ENCODE measurements at places on chromosomes 4 and X. TPM values are rescaled to one million over a fixed set of nuclear protein-coding genes. Genes with fewer than 3 reads are reported as not detected.
A peak's percentile ranks its signal among the peaks of the same experiment; 100 is the strongest.

PRDM8 gene
- total RNA-seq = 1.2 TPM

CFAP99 gene
- not detected for total RNA-seq

CYSLTR1 gene
- 0.92 TPM for total RNA-seq

VCX3A gene
- total RNA-seq = not detected

KDR gene
- 23.2 TPM for total RNA-seq

ITGB1BP2 gene
- 105 TPM for total RNA-seq

GLUD2 gene
- 1.5 TPM for total RNA-seq

CXCR3 gene
- 0.32 TPM for total RNA-seq

SPOCK3 gene
- total RNA-seq = not detected

SCRG1 gene
- total RNA-seq = 0.76 TPM

CXCL3 gene
- total RNA-seq = 0.16 TPM

TMEM144 gene
- 12.6 TPM for total RNA-seq

HPGDS gene
- total RNA-seq = 3.1 TPM

- no peak for DNase-seq
Observed at GRCh38 chr4:159428975-159429692, 326.3 kb downstream of the RAPGEF2 start.

DNA sequence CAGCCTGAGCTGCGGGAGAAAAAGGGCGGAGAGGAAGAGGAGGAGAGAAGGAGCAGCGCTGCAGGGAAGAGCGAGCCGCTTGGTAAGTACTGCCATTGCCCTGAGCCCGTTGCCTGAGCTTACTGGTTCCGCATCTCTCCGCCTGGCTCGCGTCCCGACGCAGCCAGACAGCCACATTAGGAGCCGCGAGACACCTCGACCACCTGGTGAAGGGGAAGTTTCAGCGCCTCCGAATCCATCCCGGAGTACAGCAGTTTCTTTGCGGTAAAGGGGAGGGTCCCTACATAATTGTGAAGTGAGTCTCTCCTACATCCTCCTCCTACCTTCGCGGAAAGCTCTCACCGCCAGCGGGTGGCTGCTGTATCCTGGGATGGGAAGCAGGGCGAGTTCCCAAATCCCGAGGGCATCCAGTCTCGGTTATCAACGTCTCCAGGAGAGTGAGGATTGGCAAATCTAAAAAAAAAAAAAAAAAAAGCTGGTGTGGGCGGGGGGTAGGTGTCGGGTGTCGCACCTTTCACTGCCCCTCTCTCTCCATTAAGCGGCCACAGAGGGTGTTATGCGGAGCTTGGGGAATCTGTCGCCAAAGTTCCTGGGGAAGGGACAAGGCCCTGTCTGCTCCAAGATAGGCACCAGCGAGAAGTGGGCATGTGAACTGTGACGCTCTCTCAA lies 7.9 kb downstream of the TBX22 start:
- no peak for DNase-seq

DNA sequence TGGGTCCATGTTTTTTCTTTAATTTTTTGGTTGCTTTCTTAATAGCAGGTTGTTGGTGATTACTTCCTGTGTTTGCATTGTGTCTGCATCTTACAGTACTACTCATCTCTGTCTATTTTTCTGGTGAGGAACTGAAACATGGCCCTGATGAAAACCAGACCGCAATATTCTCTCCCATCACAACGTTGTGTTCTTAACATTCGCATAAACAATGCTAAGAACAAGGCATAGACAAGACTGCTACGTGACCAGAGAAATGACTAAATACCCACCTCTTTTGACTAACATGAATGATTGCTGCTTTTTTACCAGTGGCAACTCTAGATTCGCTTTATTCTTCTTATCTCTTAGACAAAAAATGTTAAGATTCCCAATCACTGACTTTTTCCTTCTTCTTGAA lies 179.1 kb downstream of the GC start:
- DNase-seq = no peak

DNA sequence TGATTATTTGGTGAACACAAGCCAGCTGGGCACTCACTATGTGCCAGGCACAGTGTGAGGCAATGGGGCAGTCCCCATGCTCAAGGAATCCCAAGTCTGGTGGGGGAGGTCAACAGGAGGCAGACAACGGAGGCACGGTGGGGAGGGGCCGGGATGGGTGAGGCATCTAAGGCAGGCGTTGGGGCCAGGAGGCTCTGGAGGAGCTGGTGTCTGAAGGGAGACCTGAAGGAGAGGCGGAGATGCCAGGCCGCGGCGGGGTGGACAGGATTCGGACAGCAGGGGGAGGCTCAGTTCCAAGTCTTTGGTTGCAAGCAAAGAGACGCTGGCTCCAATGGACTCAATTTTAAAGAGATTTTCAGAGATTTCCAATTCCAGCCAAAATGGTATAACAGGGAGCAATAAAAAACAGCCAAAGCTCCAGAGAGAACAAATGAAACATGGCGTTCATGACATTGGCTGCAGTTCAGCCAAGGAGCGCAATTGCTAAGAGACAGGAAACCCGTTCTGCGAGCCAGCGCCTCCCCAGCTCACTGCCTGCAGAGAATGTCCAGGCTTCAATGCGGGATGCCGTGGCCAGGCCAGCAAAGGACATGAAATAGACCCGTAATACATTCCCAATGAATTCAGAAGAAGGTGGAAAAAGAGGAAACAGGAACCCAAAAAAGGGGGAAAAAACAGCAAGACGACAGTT lies 105.2 kb upstream of the LRPAP1 start:
- peak; percentile 54 for DNase-seq

- DNase-seq = peak; percentile 81
Observed at GRCh38 chr4:2364654-2365053, 53.8 kb downstream of the ZFYVE28 start.

GRCh38 chrX:111265486-111265885 lies 4.8 kb downstream of the CAPN6 start:
- DNase-seq = no peak

- no peak for DNase-seq
Observed at GRCh38 chrX:8760021-8760420, 28.1 kb upstream of the ANOS1 start.

DNA sequence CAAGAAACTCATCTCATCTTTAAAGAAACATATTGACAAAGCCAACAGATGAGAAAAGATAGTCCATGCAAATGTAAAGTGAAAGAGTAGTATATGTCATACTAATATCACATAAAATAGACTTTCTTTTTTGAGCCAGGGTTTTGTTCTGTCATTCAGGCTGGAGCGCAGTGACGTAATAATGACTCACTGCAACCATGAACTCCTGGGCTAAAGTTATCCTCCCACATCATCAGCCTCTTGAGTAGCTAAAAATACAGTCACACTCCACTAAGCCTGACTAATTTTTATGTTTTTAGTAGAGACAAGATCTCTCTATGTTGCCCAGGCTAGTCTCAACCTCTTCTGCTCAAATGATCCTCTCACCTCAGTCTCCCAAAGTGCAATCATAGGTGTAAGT lies 51.8 kb upstream of the TRAM1L1 start:
- DNase-seq = no peak

DNA sequence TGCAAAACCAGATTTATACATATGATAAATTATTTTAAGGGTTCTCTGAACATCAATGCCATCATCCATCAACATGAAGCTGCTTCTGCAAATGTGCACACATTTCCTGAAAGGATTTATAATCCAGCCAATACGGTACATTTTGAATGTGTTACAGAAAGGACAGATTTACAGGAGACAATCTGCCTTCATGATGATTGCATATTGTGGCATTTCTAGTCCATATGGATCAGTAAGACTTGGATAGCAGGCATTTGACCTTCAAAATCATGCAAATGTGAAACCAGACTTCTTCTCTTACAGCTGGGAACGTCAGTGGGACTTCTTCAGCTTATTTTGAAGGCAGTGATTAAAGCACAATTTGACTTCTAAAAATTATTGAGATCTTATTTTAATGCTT lies 217.3 kb upstream of the GK2 start:
- no peak for DNase-seq

DNA sequence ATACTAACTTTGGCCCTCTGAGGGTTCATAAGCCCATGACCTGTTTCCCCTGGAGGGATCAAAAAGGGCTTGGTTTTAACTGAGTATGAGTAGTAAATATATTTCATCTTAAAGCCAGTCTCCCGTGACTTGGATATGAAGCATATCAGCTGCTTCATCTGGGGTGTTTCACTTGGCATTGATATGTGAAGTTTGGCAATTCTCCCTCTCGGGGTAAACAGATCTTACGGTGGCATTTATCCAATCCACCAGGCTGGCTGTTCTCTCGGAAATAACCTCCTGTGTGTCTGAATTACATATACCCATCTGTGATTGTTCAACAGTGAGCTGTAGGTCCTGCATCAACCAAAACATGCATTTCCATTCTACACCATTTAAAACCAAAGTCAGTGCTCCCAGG lies 130.7 kb downstream of the ADAM29 start:
- no peak for DNase-seq

- no peak for DNase-seq
Observed at GRCh38 chr4:178082906-178083305, 640.7 kb upstream of the AGA start.

GRCh38 chrX:22689290-22689689 lies 310.5 kb upstream of the DDX53 start:
- DNase-seq = no peak

GRCh38 chr4:177607111-177607573 lies 164.9 kb upstream of the AGA start:
- DNase-seq = no peak

DNA sequence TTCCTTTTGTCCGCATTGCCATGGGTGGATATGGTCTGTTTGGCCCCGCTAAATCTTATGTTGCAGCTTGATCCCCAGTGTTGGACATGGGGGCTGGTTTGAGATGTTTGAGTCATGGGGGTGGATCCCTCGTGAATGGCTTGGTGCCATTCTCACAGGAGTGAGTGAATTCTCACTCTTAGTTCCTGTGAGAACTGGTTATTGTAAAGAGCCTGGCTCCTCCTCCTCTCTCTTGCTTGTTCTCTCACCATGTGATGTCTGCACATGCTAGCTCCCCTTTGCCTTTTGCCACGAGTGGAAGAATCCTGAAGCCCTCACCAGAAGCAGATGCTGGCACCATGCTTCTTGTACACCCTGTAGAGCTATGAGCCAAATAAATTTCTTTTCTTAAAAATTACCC lies 22.6 kb upstream of the STBD1 start:
- no peak for DNase-seq

GRCh38 chr4:56434599-56435139 lies 746 bp downstream of the PPAT start:
- peak; percentile 84 for DNase-seq

DNA sequence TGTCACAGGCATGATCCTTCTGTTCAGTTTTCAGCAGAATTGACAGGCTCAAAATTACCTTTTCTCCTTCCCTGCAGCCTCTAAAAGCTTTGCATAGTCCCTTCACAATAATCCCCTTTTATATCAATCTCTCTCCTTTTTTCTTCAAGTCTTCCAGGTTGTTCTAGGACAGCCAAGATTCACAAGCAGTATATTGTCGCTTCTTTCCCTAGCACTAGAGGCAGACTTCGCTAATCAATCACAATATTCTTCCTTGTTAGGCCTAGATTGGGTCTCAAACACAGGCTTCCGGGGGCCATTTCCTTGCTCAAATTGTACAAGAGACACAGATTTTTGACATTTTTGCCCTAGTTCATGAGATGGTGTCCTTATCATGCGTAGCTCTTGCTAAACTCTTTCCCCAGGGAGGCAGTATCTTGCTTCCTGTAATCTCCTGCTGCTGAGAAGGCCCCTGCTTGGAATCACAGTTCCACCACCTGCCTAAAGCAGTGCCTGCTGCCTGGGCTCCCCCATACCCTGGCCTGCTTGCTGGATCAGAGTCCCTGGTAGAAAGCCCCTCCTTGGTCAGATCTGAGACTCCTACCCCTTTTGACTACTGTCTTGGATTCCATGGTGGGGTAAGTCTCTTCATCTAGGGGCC lies 57.3 kb downstream of the DMP1 start:
- DNase-seq = no peak

DNA sequence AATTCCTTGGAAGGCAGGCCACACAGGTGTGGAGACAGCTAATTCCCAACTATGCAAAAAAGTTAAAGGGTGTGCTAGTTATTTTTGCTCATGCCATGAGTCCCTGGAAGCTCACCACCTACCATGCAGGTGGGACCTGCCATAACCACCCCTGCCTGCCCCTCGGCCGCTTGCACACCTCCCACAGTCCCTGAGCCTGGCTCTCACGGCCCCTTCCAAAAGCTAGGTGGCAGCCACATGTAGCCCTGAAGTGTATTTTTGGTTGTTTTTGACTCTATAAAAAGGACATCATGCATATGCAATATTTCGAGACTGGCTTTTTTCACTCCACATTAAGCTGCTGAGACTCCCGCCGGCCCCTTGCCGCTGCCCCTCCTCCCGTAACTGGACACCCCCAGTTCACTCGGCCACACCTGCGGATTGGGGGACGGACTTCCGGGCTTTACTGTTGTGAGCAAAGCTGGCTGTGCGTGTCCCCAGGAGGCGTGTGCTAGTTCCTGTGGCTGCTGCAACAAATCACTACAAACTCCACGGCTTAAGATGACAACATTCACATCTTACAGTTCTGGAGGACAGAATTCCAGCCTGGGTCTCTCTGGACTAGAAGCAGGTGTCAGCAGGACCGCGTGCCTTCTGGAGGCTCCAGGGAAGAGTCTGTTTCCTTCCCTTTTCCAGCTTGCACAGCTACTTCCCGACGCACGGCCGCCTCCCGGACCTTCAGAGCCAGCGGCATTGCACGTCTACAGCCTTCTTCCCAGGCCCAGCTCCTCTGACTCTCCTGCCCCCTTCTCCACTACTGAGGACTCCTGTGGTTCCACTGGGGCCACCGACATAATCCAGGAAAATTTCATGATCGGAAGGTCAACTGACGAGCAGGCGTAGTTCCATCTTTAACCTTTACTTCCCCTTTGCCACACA lies 24.8 kb downstream of the ZFYVE28 start:
- no peak for DNase-seq

DNA sequence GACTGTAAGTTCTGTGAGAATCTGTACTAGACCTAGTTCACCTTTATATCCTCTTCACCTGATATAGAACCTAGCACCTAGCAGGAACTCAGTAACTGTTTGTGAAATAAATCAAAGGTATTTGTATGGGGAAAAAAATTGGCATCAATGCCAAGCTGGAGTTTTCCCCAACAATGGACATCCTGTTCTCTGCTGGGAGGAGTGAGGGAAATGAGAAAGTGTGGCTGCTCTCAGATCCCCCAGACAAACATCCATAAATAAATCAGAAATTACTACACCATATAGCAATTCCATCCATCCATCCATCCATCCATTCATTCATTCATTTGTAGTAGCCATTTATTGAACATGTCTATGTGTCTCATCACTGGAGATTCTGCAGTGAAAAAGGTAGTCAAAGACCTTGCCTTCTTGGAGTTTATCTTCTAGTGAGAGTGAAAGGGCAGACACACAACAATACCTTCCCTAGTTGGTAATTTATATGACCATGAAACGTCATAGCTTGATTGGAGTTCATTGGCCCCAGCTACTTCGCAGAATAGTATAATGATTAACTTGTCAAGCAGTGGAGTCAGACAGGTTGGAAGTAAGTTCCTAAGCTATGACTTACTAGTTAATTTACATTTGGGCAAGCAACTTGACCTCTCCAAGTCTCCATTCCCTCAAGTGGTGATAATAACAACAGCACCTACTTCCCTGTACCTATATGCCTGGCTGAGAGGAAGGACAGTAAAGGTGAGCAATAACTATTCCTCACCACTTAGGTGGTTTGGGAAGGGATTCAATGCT lies 98.7 kb upstream of the KIT start:
- DNase-seq = no peak

- DNase-seq = no peak
Observed at GRCh38 chr4:153005899-153006381, 69.8 kb downstream of the FHDC1 start.

Data from Right ventricle myocardium inferior (tissue), 1 donor.